DMS153 (cell line): ENCODE measurements at places on chromosomes 7 and 10.

- DNase-seq: peak; percentile 92
Measured at GRCh38 chr7:73715648-73716317, 3.7 kb downstream of the STX1A start.

DNA sequence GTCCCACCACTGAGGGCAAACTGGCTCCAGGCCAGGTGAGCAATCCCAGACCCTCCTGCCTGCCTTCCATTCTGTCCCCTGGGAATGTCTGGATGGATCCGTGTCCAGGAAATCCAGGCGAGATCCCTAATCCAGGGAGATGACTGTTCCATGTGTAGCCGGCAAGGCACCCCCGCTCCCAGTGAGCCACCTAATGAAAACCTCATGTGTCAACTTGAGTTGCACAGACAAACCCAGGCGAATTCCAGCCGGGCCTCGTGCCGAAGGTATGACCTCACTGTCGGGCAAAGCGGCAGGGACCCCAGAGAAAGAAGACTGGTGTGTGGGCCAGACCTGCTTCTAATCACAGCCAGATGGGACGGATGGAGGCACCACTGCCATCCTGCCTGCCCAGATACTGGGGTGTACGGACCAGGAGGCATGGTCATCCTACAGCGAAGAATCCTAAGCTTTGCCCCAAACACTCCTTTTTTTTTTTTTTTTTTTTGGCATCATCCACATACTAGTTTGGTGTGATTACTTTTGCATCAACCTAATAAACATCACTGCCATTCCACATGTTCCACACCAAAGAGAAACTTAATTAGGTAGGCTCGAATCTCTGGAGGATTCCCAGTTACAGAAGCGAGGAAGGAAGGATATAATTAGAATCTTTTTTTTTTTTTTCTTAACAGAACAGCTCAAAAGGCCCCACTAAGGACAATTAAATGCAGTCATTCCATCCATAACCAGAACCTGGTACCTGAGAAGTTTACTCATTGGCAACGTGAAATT is 313.1 kb downstream of the CALN1 start:
- no peak for DNase-seq

DNA sequence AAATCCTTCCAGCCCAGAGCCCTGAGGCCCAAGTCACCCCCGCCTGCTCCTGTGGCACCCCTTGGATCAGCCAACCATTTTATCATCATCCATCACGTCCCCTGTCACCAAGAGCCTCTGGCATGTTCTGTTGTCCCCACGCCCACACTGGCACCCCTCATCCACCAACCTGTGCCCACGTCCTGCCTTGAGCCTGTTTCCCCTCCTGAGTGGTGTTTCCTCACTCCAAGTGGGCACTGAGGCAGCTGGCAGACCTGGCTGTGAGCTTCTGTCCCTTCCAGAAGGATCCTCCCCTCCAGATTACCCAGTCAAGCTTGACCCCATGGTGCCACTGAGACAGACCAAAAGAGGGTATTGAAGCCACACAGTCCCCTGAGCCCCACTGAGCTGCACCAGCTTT is 71.4 kb upstream of the ANTXRL start:
- no peak for DNase-seq

- peak; percentile 12 for DNase-seq
Measured at GRCh38 chr10:110460111-110460809, 37.4 kb upstream of the DUSP5 start.

GRCh38 chr7:100632951-100633717 is 8.2 kb downstream of the TFR2 start:
- peak; percentile 39 for DNase-seq

DNA sequence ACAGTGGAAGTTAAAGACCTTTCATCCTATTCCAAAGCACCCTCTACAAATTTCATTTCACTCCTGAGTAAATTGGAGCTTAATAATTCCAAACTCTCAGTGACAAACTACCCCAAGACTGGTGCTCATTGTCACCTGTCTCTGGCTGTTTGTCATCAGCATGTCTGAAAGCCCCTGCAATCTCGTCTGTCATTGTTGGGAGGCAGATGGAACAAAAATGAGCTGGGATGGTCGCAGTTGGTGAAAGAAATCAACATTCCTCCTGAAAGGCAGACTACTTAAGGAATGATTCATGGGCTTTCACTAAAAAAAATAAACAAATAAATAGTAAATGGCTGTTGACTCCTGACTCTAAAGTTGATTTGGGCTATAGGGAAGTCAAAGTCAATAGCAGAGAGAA is 69.7 kb upstream of the PALS2 start:
- no peak for DNase-seq

DNA sequence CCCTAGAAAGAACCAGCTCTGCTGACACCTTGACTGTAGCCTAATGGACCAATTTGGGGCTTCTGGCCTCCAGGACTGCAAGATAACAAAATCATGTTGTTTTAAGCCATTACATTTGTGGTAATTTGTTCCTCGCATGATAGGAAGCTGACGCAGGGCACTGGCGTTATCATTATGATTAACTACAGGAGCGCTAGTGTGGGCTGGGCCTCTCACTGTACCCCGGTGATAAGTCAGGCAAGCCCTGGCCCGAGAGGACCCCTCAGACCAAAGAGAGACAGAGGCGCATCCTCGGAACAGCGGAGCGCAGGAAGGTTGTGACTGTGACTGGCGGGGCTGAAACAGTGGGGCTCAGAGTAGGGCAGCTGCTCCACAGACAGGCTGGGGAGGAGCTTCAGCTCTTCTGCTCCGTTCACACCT is 150.3 kb upstream of the CHST15 start:
- no peak for DNase-seq

DNA sequence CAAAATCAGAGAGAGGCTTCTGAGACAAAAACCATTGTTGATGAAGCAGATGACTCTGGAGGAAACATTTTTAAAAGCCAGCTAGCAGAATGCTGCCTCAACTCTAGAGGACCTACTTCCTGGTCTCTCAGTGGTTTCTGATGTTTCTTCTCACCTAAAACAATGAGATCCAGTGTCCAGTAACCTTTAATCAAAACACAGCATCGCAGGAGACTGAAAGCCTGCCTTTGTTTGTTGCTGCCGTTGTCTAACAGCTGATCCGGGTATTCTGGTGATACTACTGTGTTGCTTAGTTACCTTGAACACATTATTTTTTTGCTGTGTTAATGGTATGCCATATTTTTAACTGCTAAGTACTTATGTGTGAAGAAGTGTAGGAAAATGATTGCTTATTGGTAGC is 70.9 kb downstream of the WIPF3 start:
- peak; percentile 89 for DNase-seq

DNA sequence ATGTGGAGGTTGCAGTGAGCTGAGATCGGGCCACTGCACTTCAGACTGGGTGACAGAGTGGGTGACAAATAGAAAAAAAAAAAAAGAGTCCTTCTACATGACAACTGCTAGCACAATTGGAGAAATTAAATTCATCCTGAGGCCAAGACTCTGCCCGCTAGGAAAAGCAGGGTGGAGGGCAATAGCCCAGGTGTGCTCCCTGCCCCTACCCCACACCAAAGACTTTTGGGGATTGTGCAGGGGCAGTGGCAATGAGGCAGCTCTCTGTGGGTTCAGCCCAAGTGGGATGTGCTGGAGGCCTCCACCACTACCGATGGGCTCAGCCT is 61.3 kb downstream of the TMEM209 start:
- no peak for DNase-seq

- peak; percentile 0 for DNase-seq
Measured at GRCh38 chr10:24722131-24722675, 1.5 kb downstream of the ARHGAP21 start.

DNA sequence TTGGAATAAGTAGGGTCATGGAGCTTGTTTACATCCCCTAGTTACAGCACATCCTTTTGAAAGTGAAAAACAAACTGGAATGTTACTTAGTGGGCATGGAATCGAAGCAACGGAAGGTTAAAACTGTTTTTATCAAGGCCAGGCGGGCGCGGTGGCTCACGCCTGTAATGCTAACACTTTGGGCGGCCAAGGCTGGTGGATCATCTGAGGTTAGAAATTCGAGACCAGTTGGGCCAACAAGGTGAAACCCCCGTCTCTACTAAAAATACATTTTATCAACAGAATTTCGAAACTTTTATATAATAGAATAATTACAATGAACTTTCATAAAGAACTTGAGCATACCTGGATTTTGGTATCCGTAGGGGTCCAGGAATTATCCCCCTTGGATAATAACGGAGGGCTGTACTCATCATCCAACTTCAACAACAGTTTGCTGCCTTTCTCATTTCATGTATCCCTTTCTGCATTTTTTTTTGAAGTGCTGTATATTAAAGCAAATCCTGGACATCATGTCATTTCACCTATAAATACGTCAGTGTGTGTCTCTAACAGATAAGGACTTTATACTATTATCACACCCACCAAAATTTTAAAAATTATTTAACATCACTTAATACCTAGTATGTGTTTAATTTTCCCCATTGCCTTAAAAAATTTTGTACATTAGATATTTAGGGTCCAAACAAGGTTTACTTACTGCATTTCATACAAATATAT is 1.3 kb upstream of the TMED4 start:
- no peak for DNase-seq

GRCh38 chr10:132840698-132841614 is 55.0 kb upstream of the NKX6-2 start:
- DNase-seq: no peak

DNA sequence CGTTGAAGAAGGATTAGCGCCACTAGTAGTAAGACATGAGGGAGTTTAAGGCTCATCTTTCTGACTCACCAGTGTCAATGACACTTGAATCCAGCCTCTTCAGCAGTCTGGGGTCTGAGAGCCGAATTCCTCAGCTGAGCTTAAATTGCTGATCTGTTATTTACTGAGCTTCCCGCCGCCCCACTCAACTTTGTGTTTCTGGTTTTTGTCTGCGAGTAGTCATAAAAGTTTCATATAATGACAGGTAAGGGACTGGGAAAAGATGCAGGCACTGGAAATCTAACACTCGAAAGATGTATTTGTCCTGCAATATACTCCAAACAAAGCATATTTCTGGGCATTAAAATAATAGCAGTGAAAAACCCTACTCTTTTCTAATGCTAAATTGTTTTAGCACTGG is 51.2 kb upstream of the RELN start:
- DNase-seq: no peak

GRCh38 chr7:135659159-135659846 is 3.0 kb upstream of the STMP1 start:
- peak; percentile 16 for DNase-seq

- peak; percentile 76 for DNase-seq
Measured at GRCh38 chr7:141072548-141073172, 1.2 kb upstream of the TMEM178B start.

DNA sequence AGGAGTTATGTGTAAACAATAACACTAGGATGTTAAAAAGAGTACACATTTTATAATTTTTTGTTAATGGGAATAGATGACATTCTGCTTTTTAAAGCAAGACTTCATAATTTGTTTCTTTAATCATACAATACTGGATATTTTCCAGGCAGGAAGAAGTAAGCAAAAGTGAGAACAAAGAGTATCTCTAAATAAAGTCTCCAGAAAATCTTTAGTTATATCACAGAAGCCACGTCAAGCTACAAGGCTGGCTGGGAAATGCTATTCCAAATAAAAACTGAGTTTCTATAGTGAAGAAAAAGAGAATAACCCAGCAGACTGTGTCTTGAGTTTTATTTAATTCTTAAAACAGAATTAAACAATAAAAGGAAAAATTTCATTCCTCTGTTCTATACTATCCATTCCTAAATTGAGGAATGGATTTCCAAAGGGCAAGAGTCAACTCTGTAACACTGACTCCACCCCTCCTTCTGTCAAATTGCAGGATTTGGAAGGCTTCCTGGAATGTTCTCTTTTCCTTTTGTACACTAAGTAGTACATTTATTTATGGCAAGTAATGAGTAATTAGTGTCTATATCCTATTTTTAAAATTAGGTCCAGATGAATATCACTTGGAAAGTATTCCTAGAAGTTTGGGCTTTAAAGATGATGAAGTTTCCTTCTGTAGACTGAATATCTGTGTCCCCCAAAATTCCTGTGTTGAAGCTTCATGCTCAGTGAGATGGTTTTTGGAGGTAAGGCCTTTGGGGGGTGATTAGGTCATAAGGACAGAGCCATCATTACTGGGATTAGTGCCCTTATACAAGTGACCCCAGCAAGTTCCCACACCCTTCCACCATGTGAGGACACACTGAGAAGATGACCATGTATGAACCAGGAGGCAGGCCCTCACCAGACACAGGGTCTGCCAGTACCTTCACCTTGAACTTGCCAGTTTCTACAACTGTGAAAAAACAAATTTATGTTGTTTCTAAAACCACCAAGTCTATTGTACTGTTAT is 290.9 kb downstream of the CRPPA start:
- no peak for DNase-seq

GRCh38 chr10:59002011-59002410 is 174.4 kb upstream of the PHYHIPL start:
- no peak for DNase-seq

DNA sequence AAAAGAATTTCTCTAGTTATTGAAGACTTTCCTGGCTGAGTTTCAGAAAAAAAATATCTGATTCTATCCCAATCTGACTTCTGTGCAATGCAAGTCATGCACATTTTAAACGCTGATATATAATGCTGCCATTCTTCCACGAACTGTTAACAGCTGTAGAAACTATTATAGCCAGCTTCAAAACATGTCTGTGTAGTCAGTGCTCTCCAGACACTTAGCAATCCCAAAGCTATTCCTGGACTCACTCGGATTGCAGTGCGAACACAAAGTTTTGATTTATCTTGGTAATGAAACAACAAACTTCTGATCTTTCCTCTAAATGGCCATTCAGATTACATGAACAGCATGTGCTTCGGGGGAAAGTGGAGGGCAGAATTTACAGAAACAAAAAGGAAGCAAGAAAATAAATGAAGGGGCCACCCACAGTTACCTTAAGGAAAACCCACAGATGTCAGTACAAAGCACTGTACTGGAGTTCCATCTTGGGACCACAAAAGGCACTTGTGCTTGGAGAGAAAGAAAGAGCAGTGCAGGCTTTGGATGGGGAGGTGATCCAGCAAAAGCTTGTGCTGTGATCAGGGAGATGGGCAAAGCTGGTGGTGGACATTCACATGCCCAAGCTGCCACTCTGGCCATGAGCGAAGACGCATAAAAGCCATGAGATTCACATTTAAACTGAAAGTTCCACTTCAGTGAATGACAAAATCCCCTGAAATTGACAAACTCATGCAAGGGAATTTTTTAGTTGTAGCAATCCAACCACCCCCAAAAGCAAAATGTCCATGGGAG is 32.1 kb upstream of the ADO start:
- no peak for DNase-seq

GRCh38 chr10:690372-691161 is 1.1 kb upstream of the DIP2C start:
- no peak for DNase-seq

DNA sequence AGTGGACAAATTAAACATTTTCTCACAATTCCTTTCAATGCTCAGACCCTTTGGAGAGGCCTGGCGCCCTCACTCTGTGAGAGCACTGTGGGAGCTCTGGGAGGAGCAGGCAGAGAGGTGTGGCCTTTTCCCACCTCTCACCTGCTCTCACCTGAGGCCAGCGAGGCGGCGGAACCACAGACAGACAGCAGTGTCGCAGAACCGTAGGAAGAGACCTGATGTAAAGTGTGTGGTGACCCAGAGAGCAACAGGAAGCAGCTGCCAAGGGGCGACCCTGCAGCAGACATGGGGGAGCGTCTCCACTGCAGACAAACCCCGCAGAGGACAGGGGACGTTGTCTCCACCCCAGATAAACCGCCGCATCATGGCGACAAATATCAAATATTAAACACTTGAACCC is 15.6 kb upstream of the PARP12 start:
- peak; percentile 47 for DNase-seq
